ENCODE measurements at places on chromosomes 7 and 10.

- no peak for DNase-seq
Measured at GRCh38 chr10:124996127-124996853, 54.4 kb downstream of the ZRANB1 start.

DNA sequence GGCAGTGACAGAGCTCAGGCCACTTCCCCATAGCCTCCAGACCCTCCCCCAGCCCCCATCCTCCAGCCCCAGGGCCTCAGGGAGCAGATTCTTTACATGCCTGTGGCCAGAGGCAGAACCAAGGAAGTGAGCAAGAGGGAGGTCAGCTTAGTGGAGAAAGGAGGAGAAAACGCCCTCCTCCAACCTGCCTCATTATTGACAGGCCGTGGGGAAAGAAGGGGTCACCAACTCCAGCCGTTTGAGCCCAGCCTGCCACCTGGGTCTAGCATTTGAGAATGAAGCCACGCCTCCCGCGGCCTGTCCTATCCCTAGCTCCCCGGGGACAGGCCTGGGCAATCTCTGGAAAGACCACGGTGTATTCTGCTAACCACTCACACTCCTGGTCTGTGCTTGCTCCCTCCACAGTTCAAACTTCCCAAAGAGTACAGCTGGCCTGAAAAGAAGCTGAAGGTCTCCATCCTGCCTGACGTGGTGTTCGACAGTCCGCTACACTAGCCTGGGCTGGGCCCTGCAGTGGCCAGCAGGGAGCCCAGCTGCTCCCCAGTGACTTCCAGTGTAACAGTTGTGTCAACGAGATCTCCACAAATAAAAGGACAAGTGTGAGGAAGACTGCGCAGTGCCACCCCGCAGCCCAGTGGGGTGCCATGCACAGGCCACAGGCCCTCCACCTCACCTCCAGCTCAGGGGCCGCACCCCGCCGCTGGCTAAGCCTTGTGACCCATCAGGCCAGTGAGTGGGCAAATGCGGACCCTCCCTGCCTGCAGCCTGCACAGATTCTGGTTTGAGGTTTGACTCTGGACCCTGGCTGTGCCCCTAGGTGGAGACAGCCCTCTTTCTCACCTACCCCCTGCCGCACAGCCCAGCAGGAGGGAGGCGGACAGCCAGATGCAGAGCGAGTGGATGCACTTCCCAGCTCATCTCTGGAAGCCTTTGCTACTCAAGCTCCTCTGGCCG is 14.3 kb upstream of the TRIM8 start:
- no peak for DNase-seq

GRCh38 chr7:45923290-45923689 is 2.2 kb upstream of the IGFBP3 start:
- peak; percentile 17 for DNase-seq

DNA sequence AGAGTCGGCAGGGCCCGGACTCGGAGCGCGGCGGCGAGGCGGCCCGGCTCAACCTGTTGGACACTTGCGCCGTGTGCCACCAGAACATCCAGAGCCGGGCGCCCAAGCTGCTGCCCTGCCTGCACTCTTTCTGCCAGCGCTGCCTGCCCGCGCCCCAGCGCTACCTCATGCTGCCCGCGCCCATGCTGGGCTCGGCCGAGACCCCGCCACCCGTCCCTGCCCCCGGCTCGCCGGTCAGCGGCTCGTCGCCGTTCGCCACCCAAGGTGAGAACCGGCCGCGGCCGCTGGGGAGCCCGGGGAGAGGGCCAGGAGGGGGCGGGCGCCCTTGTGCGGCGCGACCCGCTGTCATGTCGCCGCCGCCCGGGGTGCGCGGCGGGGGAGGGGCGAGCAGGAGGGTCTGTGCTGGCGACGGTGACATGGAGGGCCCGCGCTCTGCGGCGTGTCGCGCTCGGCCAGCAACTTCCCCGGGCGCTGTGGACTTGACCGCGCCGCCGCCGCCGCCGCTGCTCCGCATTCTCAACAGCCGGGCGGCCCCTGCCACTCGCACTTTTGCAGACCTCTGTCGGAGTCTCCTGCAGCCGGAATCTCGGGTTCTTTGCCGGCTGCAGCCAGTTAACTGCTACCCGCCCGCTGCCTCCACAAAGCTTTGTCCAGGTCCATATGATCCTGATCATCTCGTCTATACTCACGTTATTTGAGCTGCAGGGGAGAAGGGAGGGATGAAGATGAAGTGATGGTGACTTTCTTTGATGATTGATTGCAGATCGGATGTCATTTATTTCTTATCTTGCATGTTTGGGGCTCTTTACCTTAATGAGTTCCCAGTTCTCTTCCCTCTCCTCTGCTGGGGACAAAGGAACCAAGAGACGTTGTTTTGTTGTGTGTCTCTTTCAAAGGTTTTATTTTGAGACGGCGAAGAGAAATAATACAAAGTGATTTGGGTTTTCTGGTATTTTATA is 869 bp downstream of the TRIM24 start:
- peak; percentile 50 for DNase-seq

- DNase-seq, result no peak
Measured at GRCh38 chr7:40890088-40890692, 755.4 kb downstream of the SUGCT start.

DNA sequence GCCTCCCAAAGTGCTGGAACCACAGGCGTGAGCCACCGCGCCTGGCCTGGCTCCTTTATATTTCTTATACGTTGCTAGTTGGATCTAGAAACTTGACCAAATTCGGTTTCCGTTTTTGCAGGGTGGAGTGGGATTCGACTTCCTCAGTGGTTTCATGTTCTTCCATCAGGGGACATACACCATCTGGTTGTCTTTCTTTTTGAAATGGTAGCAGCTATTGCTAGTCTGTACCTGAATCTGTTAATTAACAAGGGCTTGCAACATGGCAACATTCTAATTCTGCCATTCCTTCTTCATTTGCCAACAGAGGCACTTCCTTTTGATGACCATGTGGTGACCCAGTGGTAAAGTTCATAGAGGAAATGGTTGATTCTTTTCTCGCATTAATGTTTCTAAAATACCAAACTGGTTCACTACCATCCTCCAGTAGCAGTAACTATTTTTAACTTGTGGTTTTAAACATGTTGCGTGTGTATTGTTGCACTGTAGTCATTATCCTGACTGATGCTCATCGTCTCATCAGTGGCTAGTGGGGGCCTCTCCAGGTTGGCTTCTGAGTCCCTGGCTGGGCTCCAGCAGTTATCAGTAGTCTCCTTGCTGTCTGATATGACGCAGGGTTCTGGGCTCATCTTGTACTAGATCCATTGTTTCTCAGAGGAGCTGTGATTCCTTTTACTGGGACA is 159.2 kb downstream of the RGS10 start:
- no peak for DNase-seq

- DNase-seq, result no peak
Measured at GRCh38 chr10:72735288-72735936, 43.5 kb downstream of the MCU start.

DNA sequence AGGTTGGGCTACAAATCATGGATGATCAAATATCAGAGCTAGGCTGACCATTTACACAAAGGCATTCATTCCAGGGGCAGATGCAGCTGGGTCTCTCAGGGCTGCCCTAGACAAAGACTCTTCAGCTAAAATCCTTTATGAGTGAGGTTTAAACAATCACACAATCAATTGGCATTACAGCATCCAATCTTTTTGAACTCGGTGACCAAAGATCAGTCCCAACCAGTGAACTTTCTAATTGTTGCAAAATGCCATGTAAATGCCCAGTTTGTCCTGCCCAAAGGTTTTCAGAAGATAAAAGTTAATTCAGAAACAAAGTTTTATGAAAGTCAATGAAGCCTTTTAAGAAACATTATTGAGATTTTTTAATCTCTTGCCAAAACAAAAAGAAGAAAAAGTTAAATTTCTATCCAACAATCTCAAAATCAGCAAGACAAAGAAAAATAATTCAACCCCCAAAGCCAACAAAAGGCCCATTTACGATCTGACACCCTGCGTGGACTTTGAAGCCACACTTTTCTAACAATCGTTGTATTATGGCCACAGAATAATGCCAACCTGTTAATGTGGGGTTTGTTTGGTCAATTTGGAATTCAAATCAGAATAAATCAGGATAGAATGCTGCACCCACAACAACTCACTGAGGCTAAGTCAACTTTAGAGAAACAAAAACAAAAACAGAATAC is 40.9 kb downstream of the GPR37 start:
- no peak for DNase-seq

All from NCI-H1694 treated with DMSO at 0.1 percent for 48 hours (cell line).